ENCODE measurements at places on chromosomes 12 and 14. TPM values are rescaled to one million over a fixed set of nuclear protein-coding genes. Genes with fewer than 3 reads are reported as not detected.

- no peak for DNase-seq
Measured at GRCh38 chr12:15535352-15535781, 213.1 kb downstream of the PTPRO start.

- DNase-seq = no peak
Measured at GRCh38 chr12:95202691-95203486, 14.4 kb downstream of the FGD6 start.

GRCh38 chr14:53149668-53150316 is 3.3 kb downstream of the DDHD1 start:
- DNase-seq = no peak

DNA sequence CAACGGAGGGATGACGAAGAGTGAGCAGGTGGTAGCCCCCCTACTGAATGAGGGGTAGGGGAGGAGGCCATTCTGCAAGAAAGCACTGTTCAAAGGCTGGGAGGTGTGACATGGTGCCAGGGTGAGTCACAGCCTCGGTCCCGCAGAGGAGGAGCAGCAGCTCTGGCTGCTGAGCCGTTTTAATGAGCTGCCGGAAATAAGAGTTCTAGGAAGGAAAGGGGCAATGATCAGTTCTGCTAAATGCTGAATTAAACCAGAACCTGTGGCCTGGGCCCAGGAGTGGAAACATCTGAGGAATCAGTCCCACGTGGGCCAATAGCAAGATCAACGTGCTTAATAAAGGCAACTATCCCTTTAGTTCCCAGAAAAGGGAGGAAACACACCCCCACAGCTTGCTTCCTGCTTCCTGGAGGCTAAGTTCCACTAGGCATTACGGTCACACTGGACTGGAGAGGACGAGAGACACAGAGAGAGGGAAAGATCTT is 3.6 kb downstream of the ABCD4 start:
- DNase-seq = no peak

The PAX9 gene
- total RNA-seq = not detected

DNA sequence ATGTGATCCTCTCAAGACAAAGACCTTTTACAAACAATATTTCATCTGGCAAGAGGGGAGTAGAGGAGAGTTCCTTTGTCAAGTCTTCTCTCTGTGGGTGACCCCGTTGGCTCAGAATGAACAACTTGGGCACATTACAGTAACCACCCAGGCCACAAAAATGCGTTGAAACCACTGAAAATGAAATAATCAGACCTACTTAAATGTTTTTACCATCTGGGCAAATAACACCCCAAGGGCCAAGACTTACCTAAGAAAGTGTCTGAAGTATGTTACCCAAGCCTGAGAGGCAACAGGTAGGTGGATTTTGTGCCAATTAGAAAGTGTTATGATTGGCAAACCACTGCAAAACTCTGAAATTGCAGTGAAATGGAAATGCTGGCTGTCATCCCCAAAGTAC is 1.3 kb downstream of the TC2N start:
- DNase-seq = no peak

- DNase-seq = no peak
Measured at GRCh38 chr14:68346556-68347343, 446.1 kb downstream of the ZFP36L1 start.

GRCh38 chr12:62657363-62657632 is 190.7 kb downstream of the MON2 start:
- DNase-seq = no peak

The CMKLR1 gene
- total RNA-seq = 7.2 TPM

- DNase-seq = no peak
Measured at GRCh38 chr14:99029145-99029915, 242.7 kb downstream of the BCL11B start.

DNA sequence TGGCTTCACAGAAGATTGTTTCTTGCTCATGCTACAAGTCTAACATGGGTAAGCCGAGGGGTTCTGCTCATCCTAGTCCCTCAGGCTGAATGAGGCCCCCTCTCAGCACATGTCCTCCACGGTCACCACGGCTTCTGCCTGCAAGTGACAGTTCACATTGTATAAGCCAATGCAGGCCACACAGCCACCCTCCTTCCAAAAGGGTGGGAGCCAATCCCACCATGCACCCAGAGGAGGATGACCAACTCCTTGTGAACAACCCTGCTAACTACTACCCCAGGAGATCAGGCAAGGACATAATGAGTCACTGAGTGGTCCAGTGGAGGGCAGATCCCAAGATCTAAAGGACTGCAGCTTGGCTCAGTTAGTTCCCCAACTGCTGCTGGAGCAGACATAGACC is 6.1 kb downstream of the SPRING1 start:
- DNase-seq = no peak

- peak; percentile 67 for DNase-seq
Measured at GRCh38 chr14:92513966-92514843, 624 bp downstream of the RIN3 start.

- DNase-seq = no peak
Measured at GRCh38 chr14:99426813-99427346, 53.8 kb downstream of the SETD3 start.

DNA sequence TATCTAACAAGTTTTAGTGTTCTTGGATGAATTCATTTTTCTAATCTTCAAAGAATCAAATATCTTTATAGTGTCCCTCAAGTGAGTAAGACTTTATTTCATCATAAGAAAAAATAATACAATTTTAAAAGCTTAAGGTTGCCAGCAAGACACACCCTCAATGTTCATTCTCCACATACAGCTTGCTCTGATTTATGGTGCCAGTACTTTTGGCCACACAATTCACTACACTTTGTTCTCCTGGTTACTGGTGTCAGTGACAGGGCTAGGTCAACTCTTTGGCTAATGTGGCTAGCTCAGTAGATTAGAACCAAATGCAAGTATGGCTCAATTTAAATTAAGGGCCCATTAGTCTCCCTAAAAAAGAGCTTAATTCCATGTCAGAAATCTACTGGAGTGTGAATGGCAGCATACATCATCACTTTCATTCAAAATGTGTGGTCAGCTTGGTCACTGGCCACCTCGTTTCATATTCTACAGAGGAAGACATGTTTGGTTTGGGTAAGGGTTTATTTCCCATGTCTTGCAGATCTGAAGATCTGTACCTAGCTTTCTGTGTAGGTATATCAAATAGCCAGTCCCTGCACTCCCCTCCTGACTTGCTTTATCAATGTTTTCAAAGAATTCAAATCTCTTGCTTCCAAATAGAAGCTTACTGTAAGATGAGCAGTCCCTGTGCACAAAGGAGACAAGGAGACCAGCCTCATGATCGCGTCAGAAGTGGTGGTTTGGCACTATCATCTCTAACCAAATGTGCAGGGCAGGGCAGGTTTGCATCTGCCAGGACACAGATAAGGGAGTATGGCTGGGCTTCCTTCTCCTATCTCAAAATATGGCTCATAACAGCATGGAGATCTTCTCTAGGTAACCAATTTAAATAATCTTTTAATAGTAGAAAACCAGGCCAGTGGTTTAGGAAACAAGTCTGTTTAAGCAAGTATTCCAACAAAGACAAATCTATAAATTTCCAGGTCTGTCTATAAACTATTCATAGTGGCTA is 31.3 kb downstream of the HECTD4 start:
- no peak for DNase-seq

DNA sequence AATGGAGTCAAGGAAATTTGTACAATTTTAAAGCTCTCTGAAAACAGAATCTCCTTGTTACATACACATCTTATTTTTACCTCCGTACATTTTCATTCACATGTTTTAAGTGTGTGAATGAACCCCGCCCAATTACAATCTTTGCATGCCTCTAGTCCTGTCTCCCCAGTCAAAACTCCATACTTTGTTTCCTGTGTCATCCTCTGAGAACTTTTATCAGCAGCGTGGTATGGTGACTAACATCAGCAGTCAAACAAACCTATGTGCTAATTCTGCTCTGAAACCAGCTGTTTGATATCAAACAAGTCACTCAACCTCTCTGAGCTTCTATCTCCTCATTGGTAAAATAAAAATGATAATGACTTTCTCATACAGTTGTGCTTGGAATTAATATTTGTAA is 15.8 kb upstream of the ERGIC2 start:
- DNase-seq = no peak

DNA sequence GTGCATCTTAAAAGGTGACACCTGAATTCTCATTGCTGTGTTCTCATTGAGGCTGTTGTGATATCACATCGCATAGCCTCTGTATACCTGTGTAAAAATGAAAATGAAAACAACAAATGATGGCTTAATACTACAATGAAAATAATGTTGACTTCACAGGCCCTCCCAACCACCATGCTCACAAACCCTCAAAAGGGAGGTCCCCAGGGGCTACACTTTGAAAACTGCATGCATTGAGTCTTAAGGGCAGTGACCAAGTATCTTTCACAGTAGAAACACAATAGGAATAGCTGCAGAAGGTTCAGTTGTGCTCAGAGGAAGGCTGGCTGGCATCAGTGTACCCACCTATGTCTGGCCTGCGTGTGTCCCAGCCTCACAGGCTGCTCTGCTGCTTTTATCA is 27.6 kb upstream of the KCNK13 start:
- DNase-seq = no peak

- DNase-seq = no peak
Measured at GRCh38 chr12:5459051-5459782, 27.3 kb downstream of the NTF3 start.

DNA sequence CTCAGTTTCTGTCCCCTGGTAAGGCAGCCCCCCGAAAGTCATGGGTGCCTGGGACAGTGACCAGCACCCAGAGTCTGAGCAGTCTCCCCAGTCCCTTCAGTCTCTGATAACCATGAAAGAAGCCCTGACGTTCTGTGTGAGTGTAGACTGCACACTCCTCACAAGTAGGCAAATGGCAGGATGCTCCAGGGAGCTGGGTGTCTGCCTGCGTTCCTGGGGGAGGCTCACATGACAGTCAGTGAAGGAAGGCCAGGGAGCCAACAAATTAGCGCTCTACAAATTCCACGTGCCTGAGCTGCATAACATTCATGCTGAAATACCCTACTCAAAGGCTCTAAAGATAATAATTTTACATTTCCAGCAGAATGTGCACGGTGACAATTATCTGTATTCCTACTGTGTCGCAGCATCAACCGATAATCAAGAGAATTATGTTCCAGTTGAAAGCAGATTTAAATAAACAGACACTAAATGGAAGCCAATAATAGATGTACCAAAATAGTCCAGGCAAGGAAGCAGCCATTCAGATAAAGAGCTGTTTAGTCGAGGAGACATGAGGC is 56.3 kb downstream of the ASCL1 start:
- DNase-seq = no peak

GRCh38 chr14:85319998-85320630 is 209.8 kb upstream of the FLRT2 start:
- no peak for DNase-seq

The RAD51B gene
- 2.5 TPM for total RNA-seq

DNA sequence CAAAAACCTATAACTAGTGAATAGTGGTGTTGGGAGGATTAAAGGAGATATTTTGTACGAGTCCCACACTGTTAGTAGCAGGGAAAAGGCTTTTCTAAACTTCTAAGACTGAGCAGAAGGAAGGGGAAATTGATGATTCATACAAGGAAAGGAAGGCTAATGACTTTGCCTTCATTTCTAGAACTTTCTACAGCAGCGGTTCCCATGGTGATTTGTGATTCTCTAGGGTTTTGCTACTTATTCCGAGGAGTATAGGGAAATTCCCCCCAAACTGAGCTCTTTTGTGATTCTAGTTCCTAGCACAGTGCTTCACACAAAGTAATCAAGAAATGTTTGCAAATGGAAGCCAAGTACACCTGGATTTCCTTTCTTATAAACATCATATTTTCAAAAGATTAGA is 23.8 kb upstream of the PWP1 start:
- DNase-seq = no peak

- peak; percentile 83 for DNase-seq
Measured at GRCh38 chr14:99266181-99267178, 5.5 kb downstream of the BCL11B start.
